Left ventricle myocardium inferior (tissue), 1 donor: ENCODE measurements at places on chromosomes 5 and 9. TPM values are rescaled to one million over a fixed set of nuclear protein-coding genes. Genes with fewer than 3 reads are reported as not detected.

HRCT1 gene
- total RNA-seq = 6.2 TPM

TMEM174 gene
- total RNA-seq = not detected

GRCh38 chr5:172007175-172008110, 1.0 kb upstream of the FBXW11 start:
- no peak for DNase-seq
- no peaks in the 10 kb centered on the region for H3K27me3 ChIP-seq
- peak overlapping the region; percentile 98 for H3K4me3 ChIP-seq

DNA sequence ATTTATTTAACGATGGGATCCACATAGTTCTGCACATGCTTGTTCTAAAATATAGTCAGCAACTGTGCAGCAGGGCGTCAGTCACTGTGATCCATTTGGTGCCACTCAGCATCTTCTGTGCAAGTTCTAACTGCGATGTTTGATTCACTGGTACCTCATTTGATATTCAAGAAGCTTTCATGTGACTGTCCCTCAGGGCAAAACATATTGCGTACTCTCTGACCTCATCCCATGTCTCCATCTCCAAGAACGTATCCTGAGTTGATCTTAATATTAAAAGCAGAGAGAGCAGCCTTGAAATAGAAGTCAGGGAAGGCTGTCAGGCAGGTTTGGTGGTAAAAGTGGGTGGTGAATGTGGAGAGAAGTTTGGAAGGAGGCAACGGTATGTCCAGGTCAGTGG, 116.5 kb upstream of the ATP10B start:
- no peaks in the 10 kb centered on the region for H3K4me1 ChIP-seq
- no peaks in the 10 kb centered on the region for H3K36me3 ChIP-seq
- DNase-seq = no peak
- H3K4me3 ChIP-seq = no peak overlapping the region
- H3K27ac ChIP-seq = no peak overlapping the region

DNA sequence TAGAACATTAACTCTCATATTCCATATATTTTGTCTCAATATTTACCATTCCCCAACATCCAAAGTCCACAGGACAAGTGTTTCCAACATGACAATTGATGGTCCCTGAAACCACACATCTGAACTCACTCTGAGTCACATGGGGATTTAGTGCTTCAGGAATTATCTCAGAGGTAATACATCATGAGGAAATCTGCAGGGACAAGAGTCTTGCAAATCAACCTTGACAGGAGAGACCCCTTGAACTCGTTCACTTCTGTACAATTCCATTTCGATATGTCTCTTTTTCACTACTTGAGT, 119.7 kb upstream of the ABCA1 start:
- no peak overlapping the region for H3K27ac ChIP-seq
- H3K4me3 ChIP-seq = no peak overlapping the region
- no peaks in the 10 kb centered on the region for H3K27me3 ChIP-seq
- no peaks in the 10 kb centered on the region for H3K36me3 ChIP-seq
- no peak for DNase-seq
- peaks cover 27% of the 10 kb centered on the region for H3K4me1 ChIP-seq

DNA sequence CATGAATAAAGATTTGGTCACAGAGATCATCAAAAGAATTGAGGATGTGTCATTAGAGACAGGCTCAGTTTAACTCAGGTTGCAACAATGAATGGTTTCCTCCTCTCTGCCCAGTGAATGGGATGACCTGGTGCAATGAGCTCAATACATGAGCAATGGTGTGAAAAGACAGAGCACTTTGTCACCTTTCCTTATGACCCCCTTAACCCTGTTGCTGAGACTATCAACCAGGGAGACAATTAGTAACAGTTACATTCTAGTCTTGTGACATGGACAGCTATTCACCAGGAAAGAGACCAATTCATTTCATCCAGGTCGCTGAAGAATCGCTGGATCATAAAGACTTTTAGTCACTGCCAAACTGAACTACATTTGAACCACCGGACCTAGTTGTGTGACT, 19.9 kb upstream of the CDH6 start:
- no peaks in the 10 kb centered on the region for H3K4me1 ChIP-seq
- H3K36me3 ChIP-seq = no peaks in the 10 kb centered on the region
- no peak for DNase-seq
- no peak overlapping the region for H3K4me3 ChIP-seq

- no peaks in the 10 kb centered on the region for H3K27me3 ChIP-seq
- H3K36me3 ChIP-seq = no peaks in the 10 kb centered on the region
- no peak overlapping the region for H3K27ac ChIP-seq
- peak overlapping the region; percentile 50 for H3K4me3 ChIP-seq
- peaks cover 8% of the 10 kb centered on the region for H3K4me1 ChIP-seq
- DNase-seq = peak; percentile 69
Measured at GRCh38 chr9:69412741-69413150, 87.7 kb downstream of the ENTREP1 start.
